Activated CD4-positive, alpha-beta T cell treated with anti-CD3 and anti-CD28 coated beads, Interleukin-2, Interleukin-4, amounts not matched to agents 100 ng/mL and 50 ng/mL, durations not matched to agents 16 hours and 8 hours (primary cell): ENCODE measurements at places on chromosomes 11 and 22.
A peak's percentile ranks its signal among the peaks of the same experiment; 100 is the strongest.

DNA sequence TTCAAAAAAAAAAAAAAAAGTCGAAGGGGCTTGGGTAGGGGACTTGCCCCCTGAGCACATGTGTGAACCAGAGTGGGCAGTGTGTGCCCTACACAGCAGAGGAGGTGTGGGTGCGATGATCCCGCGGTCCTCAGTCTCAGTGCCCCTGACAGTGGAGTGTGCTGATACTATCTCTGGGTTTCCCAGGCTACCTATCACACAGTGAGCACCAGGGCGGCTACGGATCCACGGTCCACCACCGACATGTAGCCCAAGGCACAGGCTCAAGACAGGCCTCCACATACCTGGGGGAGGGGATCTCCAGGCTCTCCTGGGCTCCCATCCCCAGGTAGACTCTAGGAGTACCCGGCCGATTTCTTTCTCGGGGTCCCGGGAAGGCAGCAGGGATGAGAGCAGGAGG lies 9.1 kb downstream of the B3GAT1 start:
- no peak for DNase-seq

GRCh38 chr22:44037519-44038375 lies 13.6 kb downstream of the PARVB start:
- no peak for DNase-seq

DNA sequence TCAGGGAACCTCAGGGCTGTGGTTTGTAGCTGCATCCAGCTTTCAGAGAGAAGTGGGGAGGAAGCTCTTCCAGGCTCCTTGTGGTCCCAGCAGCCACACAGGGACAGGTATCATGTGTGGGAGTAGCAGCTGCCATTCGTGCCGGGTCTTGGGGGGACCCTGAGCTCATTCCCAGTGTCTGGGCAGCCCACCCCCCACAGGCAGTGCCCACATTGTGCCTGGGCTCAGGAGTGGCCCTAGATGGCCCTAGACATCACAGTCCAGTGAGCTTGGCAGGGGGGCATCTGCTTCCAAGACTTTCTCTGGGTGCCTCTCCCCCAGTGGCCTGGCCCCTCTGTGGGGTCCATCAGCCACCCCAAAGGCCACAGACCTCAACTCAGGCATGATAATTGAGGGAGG lies 619.7 kb downstream of the BRD1 start:
- DNase-seq = no peak

GRCh38 chr22:30600921-30601320 lies 6.1 kb upstream of the TCN2 start:
- DNase-seq = no peak

DNA sequence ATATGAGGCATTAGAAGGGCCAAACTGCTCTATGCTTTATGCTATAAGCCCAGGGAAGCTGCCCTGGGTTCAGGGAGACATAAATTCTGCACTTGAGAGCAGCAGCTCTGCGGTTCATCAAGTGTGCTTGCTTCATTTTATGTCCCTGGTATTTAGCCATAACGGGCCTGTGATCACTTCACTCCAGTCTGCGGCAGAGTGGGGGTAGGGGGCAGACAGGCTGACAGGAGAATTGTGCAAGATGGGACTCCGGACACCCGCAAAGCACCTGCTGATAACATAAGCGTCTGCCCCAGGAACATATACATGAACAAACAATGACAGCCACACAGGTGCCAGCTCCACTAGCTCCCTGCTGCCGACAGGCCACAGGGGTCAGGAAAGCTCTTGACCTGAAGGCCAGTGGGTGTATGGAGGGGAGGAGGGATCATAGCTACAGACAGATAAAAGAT lies 56.1 kb downstream of the SMCO4 start:
- no peak for DNase-seq

GRCh38 chr11:32334822-32335221 lies 100.5 kb downstream of the WT1 start:
- no peak for DNase-seq

DNA sequence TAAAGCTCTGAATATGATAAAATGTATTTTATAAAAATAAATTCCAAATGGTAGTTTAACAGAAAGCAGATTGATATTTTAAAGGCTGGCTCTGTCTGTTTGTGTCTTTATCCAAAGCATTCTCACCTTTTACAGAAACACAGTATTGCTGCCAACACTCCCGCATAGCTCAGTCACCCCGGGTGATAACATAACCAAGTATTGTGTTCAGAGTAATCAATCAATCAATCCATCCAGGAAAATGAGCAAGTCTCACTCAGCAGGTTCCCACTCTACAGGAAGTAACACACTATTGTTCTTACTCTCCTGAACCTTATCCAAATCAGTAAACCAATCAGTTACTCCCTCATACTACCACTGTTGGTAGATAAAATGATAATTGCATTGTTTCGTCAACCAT lies 203.4 kb downstream of the LRRC4C start:
- DNase-seq = no peak

DNA sequence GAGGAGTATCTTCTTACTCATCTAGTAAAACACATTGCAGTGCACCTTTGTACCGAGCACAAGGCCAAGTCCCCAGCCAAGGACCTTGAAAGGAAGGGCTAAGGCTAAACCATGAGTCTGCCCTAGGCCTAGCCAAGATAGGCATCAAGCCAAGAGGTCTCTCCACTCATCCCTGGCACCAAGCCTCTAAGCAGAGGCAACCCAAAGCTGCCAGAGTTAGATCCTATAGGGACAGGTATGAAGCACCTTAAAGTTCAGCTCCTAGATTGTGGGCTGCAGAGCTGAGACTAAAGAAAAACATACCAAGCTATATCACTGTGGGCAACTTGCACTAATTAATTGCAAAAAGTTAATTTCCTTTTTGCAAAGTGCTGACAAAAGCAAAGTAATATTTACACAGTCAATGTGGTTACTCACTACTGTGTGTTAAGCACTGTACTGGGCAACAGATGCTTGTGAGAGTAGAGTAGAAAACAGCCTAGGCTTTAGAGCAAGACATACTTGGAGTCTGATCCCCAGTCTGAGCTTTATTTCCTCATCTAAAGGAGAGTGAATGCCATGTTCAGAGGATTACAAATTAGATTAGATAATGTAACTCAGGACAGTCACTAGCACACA lies 7.2 kb downstream of the COA4 start:
- DNase-seq = no peak

DNA sequence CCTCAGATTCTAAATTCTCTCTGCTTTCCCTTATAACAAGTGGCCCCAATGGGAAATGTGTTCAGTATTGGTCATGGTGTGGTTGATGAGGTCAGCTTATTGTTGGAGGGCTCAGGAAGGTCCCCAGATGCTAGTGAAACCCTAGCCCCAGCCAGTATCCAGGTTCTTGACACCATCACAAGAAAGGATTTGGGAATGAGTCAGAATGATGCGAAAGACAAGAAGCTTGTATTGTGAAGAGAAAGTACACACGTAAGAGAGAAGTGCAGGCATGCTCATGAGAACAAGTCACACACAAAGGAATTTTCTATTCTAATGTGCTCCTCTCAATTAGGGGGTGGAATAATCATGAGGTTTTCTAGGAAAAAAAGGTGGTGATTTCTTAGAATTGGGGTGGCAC lies 34.9 kb upstream of the TRPC6 start:
- DNase-seq = no peak

DNA sequence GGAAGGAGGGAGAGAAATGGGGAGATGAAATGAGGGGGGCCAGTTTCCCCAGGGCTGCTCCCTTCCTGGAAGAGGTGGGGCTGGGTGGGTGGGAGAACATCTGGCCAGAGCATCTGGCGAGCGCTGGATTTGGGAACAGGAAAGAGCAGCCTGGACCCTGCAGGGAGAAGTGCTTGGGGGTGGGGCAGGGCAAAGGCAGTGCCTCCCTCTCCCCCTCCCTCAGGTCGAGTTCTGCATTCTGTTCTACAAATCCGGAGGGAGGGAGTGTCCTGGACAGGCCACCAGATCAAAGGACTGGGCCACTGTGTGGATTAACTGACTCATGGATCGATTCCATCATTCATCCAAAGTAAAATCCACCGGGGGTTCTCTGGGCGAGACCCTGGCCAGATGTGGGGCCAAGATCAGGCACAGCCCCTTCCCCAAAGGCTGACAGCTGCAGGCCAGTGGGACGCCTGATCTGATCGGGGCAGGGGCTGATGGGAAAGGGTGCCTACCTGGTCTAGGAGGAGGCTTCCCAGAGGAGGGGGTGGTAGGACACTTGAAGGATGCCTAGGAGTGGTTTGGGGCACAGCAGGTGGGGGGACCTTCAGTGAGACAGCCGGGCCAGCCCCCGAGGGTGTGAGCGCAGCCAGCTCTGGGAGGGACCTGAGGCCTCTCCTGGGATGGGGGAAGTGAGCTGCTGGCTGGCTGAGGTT lies 57.5 kb downstream of the CACNA1I start:
- DNase-seq = no peak

GRCh38 chr11:80167766-80168165 lies 726.9 kb upstream of the TENM4 start:
- DNase-seq = no peak

- no peak for DNase-seq
These were observed 5.0 kb downstream of the JRKL start for GRCh38 chr11:96394773-96395172.

DNA sequence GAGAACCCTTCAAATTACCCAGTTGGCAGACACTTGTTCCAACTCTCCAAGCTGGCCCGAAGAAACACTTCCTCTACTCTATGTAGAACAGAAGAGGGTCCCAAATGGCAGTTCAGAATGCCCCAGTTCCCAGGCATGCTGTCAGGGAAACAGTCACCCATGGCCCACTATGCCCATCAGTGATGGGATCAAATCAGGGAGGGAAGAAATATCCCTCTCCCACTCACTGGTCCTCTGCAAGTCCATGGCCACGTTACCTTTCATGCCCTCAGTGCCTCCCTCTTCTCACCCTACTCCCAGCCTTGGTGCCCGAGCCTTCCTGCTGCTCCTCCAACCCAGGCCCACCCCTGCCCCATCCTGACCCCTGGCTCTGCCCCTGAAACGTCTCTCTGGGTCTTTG lies 16.6 kb downstream of the APOL3 start:
- no peak for DNase-seq

DNA sequence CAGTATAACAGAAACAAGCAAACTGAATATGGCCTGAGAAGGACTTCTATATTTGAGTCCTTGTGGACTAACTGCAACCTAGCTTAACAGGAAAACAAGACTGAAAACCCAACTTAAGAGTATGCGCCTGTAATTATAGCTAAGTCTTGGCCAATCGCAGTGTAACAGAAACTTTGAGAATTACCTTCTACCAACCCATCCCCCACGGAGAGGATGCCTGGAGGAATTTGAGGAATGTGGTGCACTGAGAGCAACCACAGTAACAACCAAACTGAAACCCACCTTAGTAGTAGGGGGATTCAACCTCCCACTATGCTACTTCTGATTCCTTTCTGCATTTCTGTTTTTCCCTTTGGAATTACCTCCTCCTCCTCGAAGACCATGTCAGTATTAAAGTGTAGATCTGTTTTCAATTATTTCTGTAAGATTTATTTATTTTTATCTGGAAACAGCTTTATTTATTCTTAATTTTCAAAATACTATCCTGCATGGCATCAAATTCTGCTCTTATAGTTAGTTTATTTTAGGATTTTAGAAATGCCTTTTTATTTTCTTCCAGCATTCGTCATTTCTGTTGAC lies 393.6 kb downstream of the KCNA4 start:
- no peak for DNase-seq

DNA sequence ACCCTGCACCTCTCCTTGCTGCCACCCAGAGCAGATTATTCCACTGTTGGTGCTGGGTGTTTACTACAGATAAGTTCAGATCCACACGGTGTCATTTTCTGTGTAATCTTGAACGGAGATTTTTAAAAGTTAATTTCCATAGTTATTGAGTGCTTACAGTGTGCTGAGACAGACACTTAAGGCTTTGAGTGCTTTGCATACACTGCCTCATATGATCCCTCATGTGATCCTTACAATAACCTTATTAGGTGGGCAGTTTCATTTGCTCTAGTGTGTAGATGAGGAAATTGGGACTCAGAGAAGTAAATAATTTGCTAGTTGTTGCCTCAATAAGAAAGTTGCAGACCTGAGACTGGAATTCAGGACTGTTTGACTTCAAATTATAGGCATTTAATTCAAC lies 32.3 kb upstream of the ME3 start:
- no peak for DNase-seq

DNA sequence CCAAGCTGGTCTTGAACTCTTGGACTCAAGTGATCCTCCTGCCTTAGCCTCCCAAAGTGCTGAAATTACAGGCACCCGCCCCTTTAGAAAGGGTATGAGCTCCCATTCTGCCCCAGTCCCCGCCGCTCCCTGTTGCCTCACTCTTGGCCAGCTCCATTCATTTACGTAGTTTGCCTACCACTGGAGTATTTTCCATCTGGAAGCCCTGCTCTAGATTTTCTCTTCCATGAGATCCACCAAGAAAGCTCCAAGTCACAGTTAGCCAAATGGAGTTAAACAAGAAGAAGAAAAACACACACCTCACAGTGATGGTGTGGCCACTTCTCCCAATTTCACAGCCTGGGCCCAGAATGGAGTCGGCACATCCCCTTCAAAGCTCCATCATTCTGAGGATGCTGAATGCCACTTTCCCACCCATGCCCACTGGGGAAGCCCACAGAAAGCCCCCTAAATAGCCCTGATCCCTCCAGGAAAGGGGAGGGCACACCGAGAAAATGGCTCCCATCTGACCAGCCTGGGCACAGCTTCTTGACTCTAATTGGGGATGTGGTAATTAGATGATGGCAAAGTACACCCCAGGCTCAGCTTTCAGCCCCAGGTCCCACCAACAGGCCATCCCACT lies 381.2 kb downstream of the MN1 start:
- DNase-seq = no peak

DNA sequence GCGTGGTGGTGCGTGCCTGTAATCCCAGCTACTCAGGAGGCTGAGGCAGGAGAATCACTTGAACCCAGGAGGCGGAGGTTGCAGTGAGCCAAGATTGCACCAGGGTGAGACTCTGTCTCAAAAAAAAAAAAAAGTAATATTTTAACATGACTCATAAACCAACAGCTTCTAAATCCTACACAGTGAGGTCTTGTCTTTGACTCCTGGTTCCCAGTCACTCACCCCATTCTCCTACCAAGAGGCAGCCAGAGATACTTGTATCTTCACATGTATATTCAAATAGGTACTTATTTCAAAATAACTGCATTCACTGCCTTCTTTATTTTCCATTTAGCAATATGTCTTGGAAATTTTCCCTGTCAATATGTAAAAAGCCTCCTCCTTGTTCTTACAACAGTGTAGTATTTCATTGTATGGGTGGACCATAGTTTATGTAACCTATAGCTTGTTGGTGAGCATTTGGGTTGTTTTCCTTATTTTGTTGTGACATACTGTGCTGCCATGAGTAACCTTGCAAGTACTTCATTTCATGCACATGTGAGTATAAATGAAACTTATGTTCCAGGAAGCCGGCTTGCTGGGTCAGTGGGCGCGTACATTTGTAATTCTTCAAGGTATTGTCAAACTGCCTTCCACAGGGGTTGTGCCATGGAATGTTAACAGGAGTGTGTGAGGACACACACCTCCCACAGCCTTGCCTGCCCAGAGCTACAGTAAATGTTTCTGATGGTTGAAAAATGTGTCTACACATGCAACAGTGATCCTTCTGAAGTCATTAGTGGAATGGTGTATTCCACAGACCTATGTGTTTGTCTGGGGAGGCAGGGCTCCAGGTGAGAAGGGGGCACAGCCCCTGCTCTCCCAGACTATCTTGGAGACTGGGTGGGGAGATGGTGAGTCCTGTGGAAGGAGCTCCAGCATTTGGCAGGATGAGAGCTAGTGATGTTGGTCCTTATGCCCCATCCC lies 47.9 kb downstream of the OSBP2 start:
- DNase-seq = peak; percentile 83
